ENCODE measurements at places on chromosomes 6 and 20. TPM values are rescaled to one million over a fixed set of nuclear protein-coding genes. Genes with fewer than 3 reads are reported as not detected.

The TSBP1 gene
- polyA plus RNA-seq = not detected

The SLC17A3 gene
- polyA plus RNA-seq = not detected

- no peak for DNase-seq
These were observed 119.1 kb upstream of the SLC2A12 start for GRCh38 chr6:134171517-134171916.

- no peak for DNase-seq
These were observed 355.5 kb upstream of the HTR1E start for GRCh38 chr6:86581833-86582232.

GRCh38 chr6:157203764-157204163 lies 119.6 kb downstream of the TMEM242 start:
- no peak for DNase-seq

GRCh38 chr6:161549977-161550655 lies 276.3 kb upstream of the AGPAT4 start:
- no peak for DNase-seq

DNA sequence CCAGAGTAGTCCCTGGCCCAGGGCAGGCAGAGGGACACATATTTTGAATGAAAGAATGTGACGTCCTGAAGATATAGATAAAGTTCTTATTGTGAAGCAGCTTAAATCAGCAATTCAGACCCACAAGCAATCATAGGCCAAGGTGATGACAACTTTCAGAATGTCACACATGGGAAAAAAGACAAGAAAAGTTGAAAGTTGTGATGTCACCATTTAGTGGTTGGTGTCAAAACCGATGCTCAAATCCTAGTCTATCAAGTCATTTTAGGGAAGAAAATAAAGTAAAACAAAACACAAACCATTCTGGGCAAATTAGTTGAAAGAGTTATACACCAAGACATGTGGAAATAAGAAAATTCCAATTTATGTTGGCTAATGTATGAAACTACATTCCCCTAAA lies 710.8 kb downstream of the DOK5 start:
- no peak for DNase-seq
